Dorsolateral prefrontal cortex (tissue), 122 donors: ENCODE measurements at places on chromosomes 1 and 21. TPM values are rescaled to one million over a fixed set of nuclear protein-coding genes. Genes with fewer than 3 reads are reported as not detected.

DNA sequence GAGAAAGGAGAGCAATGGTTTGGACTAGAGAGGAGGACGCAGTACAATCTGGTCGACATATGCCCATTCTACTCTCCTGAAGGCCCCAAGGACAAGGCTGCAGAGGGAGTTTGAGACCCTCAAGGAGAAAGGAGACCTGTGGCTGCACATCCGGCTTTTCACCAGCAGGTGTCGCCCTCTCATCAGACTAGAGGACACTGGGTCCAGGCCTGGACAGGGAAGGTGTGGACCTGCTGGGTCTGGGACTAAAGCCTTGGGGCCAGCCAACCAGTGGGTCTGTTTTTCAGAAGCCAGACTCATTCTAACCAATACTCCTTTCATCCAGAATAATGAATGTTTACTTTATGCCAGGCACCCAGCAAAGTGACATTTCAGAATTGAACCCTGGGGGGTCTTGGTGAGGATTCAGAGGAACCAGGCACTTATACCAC is 5.0 kb downstream of the SRARP start:
- DNase-seq = peak; percentile 81

The ADAMTS4 gene
- 45.0 TPM for total RNA-seq

- no peak for DNase-seq
Observed at GRCh38 chr1:113505357-113505756, 115.0 kb downstream of the MAGI3 start.

GRCh38 chr1:164155347-164155746 is 403.6 kb upstream of the PBX1 start:
- DNase-seq = no peak

DNA sequence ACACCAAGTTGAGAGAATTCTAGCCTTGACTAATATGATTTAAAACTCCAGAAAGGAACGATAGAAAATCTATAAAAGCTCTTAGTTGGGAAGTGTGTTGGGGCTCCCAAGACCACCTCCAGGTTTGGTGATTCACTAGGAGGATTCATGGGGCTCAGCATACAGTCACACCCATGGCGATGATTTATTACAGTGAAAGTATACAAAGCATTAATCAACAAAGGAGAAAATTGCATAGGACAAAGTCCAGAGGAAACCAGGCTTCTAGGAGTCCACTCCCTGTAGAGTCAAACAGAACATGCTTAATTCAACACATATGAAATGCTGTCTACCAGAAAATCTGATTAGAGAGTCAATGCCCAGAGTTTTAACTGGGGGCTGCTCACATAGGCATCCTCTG is 4.8 kb downstream of the CDCA8 start:
- no peak for DNase-seq
